ENCODE measurements at places on chromosomes 4 and X.

DNA sequence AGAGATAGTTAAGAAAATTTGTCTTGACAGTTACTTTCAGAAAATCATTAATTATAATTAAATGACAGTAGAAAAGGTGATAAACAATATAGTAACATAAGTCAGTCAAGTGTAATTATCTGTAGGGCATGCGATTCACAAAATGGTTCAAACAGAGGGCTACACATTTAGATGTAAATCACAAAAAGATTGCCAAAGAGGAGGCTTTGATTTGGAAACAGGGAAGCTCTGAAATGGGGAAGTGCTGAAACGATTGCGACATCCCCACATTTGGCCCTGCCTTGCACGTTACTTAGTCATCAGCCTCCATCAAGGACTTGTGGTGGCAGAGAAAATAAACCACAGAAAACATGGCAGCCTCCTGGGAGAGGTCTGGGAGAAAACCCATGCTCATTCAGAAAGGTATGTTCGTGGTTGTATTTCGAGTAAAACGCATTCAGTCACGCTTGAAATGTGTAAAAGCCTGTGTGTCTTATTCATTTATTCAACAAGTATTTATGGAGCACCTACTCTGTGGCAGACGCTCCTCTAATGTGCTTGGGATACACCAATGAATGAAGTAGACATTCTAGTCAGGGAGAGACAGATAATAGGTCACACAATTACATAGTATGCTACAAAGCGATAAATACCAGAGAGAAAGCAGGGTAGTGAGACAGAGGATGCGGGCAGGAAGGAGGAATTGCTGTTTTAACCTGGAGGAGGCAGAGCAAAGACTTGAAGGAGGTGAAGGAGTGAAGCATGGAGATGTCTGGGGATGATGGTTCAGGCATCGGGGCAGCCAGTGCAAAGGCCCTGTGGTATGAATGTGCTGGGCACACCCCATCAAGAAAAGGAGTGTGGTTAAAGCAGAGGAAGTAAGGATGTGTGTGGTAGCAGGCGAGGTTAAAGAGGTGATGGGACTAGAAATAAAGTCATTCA lies 7.8 kb downstream of the RBM47 start:
- peak; percentile 81 for DNase-seq

- no peak for DNase-seq
Measured at GRCh38 chrX:40933132-40933705, 152.0 kb upstream of the USP9X start.

GRCh38 chr4:185054272-185054671 lies 36.0 kb downstream of the HELT start:
- no peak for DNase-seq

GRCh38 chrX:154429711-154430110 lies 1.2 kb downstream of the ATP6AP1 start:
- no peak for DNase-seq

DNA sequence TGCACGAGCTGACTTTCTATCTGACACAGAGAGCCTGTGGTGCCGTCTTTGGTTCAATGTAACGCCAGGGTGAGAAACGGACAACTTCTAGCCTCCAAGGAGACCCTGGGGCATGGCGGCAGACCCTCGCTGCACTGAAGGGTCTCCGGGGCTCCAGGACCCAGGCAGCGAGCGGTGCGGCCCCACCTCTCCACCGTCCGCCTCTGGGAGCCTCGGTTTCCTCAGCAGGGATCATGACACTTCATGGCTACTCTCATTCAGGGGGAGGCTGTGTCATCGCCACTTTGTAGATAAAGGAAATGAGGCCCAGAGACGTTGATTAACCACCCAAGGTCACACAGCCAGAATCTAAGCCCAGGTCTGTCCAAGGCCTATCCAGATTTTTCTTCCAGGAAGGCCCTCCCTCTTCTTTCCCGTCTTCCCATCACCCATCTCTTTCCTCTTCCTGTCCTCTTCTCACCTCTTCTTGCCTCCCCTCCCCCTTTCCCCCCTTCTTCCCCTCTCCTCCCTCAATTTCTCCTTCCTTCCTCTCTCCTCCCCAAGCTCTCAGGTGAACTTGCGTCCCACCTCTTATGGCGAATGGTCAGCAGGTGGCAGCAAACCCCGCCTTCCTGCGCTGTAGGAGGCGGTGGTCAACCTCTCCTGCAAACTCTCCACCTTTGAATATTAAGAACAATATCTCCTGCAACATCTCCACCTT lies 69.3 kb upstream of the HMX1 start:
- no peak for DNase-seq

- no peak for DNase-seq
Measured at GRCh38 chr4:153137159-153137558, 67.1 kb upstream of the TRIM2 start.

- no peak for DNase-seq
Measured at GRCh38 chrX:20431486-20431885, 164.8 kb upstream of the RPS6KA3 start.

- no peak for DNase-seq
Measured at GRCh38 chr4:182929296-182929695, 12.1 kb upstream of the DCTD start.

DNA sequence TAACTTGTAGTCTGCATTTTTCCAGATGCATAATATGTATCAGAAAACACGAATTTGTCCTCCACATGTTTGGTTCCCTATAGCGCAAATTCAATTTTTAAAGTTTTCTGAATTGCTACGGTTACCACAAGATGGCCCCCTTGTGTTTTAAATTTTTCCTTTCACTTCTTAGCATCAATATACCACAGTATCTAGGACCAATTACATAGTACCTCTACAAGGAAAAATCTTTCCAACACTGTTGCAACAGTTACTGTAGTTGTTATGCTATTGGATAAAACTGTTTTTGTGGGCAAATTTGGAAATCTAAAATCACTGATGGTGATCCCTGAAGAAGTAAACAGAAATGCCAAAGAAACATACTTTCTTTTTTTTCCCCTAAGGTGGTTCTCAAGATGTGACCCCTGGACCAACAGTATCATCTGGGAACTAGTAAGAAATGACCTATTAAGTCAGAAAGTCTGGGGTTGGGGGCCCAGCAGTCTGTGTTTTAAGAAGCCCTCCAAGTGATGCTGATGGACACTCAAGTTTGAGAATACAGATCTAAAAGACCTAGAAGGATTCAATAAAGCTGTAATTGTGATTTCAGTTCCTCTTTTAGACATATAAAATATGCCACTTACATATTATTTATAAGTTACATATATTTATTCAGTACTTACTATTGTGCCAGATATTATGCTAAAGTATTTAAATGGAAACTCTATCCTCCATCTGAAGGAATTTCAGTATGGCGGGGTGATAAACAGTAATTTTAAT lies 3.1 kb downstream of the ZGRF1 start:
- DNase-seq: no peak

DNA sequence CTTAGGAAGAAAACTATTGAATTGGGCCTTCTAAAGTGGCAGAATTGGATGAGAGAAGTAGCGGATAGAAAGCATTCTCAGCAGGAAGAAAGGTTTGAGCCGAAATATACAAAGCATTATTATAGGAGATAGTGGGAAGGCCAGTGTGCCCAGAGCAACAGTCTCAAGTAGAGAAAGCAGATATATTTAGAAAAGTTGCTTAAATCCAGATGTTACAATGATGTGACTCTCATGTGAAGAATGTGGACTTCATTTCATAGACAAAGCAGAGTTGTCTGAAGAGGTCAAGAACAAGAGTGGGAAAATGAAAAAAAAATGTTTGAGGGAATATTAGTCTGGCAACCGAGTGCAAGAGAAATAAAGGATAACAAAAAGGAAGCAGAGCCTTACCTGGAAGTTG lies 66.9 kb downstream of the SYNPO2 start:
- no peak for DNase-seq

DNA sequence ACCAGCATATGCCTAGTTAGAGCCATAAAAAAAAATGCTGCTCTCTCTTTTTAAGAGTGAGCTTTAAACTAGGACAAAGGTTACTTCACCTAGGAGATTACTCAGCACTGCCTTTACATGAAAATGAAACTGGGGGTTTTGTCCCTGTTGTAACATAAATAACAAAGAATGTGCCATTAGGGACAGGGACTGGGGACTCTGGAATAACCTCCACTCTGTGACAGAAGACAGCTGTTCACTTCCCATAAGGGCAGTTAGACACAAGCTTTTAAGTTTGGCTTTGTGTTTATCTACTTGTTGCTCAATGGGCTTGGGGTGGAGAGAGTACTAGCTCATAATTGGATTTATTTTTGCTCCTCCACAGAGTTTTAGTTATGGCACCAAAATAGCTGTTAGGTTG lies 11.9 kb downstream of the ENPEP start:
- DNase-seq: peak; percentile 12

DNA sequence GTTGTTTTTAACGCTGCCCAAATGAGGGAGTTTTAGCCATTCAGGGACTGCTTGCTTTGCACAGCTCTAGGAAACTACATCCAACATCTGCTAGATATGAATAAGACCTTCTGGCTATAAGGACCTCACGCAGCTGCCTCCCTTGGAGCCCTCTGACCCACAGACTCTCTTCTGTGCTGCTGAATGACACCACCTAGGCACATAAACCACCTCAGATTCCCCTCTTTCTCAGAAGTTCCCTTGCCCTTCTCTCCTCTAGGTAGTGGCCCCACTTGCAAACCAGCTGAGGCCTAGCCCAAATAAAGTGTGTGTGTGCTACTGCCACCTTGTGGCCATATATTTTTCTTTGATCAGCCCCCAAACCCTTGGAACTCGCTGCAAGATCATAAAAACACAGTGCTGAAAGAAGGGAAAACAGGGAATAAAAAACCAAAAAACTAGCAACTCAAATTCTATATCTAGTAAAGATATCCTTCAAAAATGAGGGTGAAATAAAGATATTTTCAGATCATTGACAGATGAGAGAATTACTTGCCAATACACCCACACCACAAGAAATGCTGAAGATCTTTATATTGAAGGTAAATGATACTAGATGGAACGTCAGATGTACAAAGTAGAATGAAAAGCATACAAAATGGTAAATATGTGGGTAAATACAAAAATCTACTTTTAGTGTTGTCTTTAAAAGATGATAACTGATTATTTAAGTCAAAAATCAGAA lies 265.9 kb downstream of the ADAMTS3 start:
- no peak for DNase-seq

- no peak for DNase-seq
Measured at GRCh38 chr4:145865274-145865941, 73.2 kb downstream of the ZNF827 start.

DNA sequence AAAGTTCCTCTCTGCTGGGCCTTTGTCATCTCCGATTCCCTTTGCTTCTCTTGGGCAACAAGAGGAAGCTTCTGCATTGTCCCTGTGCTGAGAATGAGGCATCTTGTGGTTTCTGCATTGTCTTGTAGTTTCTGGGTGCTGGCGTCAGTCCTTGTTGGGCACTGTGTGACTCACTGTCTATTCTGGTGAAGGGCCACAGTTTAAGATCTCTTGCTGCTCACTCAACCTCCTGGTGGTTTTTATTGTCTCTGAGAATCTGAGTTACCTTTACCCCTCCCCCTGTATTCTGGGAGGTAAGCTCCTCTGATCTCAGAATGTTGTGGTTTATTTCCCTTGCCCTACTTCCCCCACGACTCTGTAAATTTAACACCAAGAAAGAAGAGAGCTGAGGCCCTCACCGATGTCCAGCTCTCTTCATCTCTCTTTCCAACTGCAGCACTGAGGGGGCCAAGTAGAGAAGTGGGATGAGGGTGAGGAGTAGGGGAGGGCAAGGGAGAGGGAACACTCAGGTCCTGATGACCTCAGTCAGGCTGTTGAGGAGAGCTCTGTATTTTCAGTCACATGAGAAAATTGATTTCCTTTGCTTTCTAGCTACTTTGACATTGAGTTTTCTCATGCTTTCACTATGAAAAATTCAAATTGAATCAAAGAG lies 441.6 kb upstream of the PITX2 start:
- DNase-seq: no peak

- no peak for DNase-seq
Measured at GRCh38 chrX:143642426-143642825, 6.5 kb upstream of the SLITRK4 start.

GRCh38 chr4:115770046-115770543 lies 656.7 kb upstream of the NDST4 start:
- DNase-seq: no peak

DNA sequence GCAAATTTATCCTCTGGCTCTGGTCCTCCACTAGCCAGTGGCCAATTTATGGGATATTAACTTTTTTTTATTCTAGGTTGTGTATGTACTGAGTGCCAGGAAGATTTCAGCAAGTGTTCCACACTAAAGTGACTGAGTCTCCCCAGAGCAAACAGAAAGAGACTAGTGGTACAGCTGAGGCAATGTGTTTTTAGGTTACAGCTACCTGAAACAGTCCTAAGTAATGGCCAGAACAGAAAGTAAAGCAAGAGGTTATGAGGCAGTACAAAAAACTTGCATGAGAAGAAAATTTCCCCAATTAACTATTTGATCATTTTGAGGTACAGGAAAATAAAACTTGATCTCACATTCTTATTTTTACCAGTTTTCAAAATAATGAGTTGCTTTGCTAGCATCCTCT lies 31.2 kb downstream of the PRDM8 start:
- DNase-seq: no peak

GRCh38 chr4:117331817-117332216 lies 246.4 kb upstream of the TRAM1L1 start:
- no peak for DNase-seq
